NCI-H1930 (cell line): ENCODE measurements at places on chromosomes 11 and 22.

DNA sequence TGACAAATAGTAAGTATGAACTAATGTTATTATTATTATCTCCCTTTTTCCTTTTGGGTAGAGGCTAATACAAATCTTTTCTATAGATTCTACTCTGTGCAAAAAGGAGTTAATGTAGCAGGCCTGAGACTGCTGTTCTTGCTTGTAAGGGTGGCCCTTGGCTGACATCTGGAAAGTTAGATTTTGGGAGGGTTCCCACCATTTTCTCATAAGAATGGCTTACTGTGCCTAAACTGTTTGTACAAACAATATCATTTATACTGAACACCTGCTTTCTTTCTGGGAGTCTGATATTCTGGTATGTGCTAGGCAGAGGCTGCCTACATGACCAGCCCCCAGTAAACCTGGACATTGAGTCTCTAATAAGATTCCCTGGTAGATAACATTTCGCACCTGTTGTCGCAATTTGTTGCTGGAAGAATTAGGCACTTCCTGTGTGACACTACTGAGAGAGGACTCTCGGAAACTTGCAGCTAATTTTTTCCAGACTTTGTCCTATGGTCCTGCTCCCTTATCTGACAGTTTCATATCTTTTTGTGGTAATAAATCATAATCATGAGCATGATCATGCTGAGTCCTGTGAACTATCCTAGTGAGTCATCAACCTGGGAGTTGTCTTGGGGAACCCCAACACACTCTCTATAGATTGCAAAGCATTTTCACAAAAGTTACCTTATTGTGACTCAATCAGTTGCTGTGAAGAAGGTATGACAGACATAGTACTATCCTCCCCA lies 257.7 kb upstream of the CCDC90B start:
- DNase-seq = no peak

- DNase-seq = no peak
These were observed 1.5 kb downstream of the HSPA8 start for GRCh38 chr11:123060277-123061000.

- no peak for DNase-seq
These were observed 207.6 kb downstream of the MIAT start for GRCh38 chr22:26865021-26865420.

GRCh38 chr11:103988595-103988969 lies 47.9 kb upstream of the DDI1 start:
- DNase-seq = no peak

DNA sequence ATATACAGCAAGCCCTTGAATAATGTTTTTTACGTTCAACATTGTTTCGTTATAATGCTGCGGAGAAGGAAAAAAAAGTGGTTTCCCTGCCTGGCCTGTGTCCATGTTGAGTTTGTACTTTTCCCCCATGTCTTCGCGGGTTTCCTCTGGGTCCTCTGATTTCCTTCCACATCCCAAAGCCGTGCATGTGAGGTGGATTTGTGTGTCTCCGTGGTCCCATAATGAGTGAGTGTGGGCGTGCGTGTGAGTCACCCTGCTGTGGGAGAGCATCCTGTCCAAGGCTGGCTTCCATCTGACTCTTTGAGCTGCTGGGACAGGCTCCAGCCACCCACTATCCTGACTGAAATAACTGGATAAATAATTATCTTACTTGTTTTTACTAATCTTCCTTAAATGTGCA lies 29.6 kb upstream of the SNX19 start:
- DNase-seq = no peak

GRCh38 chr11:7509966-7510365 lies 3.8 kb upstream of the PPFIBP2 start:
- DNase-seq = no peak

- DNase-seq = no peak
These were observed 21.4 kb upstream of the ACRV1 start for GRCh38 chr11:125701858-125702621.

GRCh38 chr11:127789927-127790326 lies 789.4 kb upstream of the KIRREL3 start:
- no peak for DNase-seq

GRCh38 chr22:22556995-22557925 lies 1.8 kb downstream of the PRAME start:
- DNase-seq = no peak

DNA sequence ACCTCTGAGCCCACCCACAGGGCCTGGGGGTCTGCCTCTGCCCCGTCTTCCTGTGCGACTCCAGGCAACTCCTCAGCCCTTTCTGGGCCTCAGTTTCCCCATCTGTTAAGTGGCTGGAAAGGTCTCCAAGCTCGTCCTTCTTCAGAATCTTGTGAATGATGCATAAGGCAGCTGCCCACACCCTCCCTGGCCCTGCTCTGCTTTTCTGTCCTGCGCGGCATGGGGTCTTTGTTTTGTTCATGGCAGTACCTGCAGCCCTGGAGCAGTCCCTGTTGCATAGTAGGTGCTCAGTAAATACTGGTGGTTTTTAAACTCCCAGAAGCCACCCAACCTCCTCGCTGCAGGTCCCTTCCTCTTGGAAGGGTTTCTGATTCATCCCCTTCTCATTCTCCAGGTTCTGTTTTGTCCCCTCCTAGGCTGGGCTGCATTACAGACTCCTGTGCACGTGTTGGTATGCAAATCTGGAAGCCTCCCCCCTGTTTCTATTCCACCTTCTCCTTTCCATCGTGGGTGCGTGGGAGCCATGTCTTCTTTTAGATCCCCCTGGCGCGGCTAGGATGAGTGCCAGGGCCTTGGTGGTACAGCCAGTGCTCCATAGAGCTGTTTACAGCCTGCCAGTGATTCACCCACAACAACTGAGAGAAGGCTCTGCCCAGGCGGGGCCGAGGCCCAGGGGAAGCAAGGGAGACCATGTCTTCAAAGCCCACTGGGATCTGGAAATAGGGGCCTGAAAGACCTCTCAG lies 19.3 kb upstream of the SYT7 start:
- no peak for DNase-seq

GRCh38 chr11:112765337-112765736 lies 195.9 kb upstream of the NCAM1 start:
- DNase-seq = no peak

DNA sequence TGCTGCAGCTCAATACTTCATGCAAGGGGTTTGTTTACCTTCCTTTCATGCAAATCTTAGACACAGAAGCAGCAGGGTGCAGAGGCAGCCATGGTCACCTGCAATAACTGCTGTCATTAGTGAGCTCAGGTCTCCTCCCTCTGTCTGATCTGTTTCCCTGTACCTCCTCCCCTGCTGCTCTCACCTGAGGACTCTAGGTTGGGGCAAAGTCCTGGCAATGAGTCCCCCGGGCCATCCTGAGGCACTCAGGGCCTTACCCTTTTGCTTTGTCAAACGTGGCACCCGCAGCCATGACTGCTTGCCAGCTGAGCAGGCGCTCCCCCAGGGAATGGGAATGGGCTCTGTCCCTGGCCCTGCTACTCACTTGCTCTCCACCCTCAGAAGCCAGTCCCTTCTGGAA lies 3.9 kb downstream of the LRRC10B start:
- DNase-seq = no peak

GRCh38 chr11:18000760-18001159 lies 12.1 kb downstream of the SERGEF start:
- DNase-seq = no peak

GRCh38 chr11:2800655-2801531 lies 84.7 kb downstream of the CDKN1C start:
- no peak for DNase-seq

GRCh38 chr11:128790196-128790595 lies 76.9 kb downstream of the KCNJ1 start:
- DNase-seq = no peak

DNA sequence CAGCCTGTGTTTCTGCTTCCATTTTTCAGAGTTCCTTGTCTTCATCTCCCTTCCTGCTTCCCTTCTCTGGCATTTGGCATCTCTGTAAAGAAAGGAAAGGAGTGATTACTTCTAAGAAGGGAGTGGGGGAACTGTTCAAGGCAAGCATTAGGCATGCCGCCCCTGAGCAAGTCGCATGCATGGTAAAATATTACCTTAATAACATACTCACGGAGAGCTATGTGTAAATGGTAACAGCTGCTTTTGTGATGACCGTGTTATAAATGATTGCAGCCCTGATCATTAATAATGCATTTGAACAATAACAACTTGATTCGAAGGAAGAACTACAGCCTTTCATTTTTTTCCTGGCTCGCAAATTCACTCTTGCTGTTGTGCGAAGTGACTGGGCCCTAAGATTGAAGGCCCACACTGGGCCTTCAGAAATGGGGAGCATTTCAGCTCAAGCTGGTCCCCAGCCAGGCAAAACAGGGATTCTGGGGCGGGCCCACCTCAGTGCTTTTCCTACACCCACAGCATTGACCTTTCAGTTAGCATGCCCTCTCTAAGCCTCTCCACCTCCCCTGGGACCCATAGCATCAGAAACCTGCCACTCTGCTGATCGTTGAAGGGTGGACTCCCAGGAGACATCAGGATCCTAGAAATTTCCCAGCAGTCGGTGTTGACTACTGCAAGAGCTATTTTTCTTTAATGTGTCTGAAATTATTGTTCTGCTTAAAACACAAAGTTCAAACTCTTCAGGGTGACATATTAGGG lies 263.0 kb upstream of the CADM1 start:
- no peak for DNase-seq

DNA sequence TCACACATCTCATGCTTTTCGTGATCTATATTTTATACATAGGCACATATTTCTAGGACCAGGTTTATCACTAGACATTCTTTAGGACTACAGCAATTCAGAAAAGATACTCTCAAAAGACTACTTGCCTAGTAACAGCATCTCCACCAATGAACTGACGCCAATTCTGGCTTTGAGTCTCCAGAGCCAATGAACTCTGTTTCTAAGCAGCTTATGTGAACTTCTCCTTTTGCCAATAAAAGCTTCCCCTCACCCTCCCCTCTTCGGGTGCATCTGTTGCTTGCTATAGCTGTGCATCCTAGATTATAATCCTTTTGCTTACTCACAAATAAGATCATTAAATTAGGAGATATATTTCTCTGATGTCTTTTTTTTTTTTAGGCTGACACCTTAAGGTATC lies 11.4 kb upstream of the ANKK1 start:
- no peak for DNase-seq

- no peak for DNase-seq
These were observed 12.3 kb downstream of the PDGFD start for GRCh38 chr11:104151404-104152204.

DNA sequence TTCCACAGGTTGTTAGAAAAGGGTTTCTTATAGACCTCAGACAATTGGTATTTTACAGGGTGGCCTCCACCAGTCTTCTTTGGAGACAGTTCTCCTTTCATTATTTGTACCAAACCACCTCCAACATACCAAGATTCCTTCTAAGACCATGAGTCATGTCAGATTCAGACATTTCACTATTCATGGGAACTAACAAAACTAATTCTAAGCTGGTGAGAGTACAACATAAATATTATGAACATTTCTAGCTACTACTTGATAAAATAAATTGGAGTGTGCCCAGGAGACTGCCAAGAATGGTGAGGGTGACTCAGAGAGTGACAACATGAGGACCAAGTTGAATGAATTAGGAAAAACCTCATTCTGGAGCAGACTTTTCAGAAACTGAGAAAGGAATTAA lies 494.6 kb upstream of the LRRC4C start:
- no peak for DNase-seq

- DNase-seq = no peak
These were observed 29.8 kb upstream of the TTLL12 start for GRCh38 chr22:43216738-43217137.

GRCh38 chr22:17063411-17064106 lies 21.2 kb upstream of the IL17RA start:
- no peak for DNase-seq

DNA sequence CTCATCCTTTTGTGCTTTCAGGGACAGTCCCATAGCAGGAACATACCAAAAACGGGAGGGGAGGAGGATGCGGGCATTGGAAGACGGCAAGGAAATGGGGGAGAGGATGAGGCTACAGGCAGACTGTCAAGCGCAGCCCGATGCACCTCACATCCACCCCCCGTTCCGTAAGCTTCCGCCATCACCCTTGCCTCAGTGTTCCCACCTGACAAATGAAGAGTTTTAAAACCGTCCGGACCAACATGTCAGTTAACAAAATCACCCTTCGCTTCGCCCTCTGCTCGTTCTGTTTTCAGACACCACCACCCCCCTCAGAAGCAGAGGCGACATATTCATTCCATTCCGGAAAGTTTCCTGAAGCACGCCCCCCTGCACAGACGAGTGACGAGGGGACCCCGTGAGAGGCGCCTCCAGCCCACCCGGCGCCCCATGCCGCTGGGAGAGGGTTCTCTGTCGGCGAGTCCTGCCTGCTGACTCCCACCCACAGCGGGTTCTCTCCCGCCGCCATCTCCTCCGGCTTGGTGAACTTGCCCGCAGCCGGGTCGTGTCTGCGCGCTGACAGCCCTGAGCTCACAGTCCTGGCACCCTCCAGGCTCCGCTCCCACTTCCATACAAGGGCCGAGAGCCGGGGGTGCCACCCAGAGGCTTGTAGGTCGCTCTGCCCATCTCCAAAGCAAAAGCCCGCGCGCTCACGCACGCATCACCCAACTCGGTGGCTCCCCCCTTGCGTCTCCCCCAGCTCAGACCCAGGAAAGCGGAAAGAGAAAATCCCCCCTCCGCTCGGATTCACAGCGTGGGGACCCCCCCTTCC lies 1.5 kb downstream of the IGSF9B start:
- no peak for DNase-seq

DNA sequence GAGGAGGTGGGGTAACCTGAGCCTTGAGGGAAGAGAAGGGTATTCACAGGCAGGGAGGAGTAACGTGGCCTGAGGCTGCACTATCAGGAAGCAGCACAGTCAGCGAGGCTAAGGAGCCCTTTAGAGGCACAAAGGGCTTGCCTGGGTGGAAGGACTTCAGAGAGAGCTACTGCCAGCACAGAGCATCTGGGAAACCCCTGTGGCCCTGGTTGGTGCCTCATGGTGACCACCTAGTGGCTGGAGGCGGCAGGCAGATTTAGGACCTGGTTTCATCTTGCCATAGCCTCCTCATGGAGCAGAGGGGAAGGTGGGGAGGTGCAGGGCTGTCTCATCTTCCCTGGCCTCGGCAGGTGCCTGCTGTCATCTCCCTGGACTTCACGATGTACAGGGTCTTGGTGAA lies 64.5 kb downstream of the MPPED1 start:
- no peak for DNase-seq

DNA sequence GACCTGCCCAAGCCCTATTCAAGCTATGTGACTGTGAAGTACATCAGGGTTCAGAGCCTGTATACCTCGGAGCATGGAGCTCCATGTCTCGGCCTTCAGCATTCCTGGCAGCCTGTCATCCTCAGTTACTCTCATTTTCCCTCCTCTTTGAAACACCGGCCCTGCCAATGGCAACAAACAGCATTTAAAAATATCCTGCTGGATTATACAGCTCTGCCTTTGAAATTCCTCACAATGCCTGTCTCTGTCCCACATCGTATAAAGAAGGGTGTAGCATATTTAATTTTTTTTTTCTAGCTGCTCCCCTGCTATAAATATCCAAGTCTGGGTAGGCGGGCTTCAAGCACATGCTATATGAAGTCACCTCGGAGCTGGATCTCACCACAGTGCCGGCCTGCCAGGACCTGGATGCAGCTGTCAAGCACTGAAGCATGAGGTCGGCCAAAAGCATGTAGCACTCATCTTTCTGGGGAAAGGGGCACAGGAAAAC lies 11.8 kb downstream of the ABTB2 start:
- DNase-seq = no peak

- DNase-seq = no peak
These were observed 24.6 kb downstream of the MB start for GRCh38 chr22:35592418-35592967.
